Astrocyte of the spinal cord (primary cell): ENCODE measurements at places on chromosomes 1 and 21.
A peak's percentile ranks its signal among the peaks of the same experiment; 100 is the strongest.

GRCh38 chr1:9594471-9595155, 5.9 kb downstream of the TMEM201 start:
- DNase-seq = no peak

- no peak for DNase-seq
Measured at GRCh38 chr1:214418391-214418790, 133.0 kb downstream of the PTPN14 start.

DNA sequence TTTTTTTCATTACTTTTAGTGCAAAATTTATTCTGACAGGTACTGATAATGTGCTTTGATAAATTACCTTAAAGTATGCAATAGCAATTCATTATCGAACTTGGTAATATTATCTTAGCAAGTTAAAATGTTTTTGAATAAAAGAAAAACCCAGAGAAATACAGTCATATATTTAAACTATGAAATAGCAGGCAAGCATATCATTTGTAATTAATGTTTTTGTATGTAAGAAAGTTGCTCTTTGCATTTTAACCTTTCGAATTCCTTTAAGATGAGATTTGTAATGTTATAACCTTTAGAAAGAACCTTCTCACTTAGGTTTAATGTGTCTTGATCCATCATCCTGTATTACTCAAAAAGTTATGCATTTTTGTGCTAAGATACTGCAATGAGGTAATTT, 585.6 kb downstream of the PTBP2 start:
- no peak for DNase-seq

GRCh38 chr1:6490181-6491080, 1.0 kb downstream of the PLEKHG5 start:
- DNase-seq = peak; percentile 81

DNA sequence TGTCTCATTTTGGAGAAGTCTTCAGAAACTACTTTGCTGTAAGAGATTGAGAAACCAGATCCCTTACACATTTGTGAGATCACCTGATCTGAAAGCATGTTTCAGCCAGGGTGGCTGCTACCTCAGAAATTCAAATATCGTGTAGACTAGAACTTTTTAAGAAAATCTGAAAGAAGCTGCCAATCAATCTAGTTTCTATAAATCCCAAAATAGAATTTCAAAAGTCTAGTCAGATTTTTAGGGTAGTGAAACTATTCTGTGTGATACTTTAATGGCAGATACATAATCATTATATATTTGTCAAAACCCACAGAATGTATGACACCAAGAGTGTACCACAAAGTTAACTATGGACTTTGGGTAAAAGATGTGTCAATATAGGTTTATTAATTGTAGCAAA, 79.9 kb upstream of the PLPPR5 start:
- no peak for DNase-seq

GRCh38 chr21:39660191-39660980, 47.6 kb downstream of the B3GALT5 start:
- DNase-seq = peak; percentile 84

DNA sequence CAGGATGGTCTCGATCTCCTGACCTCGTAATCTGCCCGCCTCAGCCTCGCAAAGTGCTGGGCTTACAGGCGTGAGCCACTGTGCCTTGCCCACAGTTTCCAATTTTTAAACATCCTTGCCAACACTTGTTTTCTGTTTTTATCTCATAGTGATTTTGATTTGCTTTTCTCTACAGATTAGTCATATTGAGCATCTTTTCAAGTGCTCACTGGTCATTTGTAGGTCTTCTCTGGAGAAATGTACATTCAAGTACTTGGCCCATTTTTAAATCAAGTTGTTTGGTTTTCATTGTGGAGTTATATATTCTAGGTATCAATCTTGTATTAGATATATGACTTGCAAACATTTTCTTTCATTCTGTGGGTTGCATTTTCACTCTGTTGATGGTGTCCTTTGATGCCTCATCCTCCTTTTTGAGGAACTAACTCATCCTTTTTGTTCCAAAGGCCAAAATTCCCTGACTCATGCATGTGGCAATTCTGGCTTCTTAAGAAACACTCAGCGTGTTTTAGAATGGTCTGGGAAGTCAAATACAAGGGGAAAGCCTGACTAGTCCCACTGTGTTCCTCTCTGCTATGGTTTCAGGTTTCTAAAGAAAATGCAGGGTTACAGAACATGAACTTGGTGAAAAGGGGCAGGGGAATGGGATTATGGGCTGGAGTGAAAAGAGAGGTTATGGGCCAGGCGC, 37.3 kb downstream of the PTAFR start:
- DNase-seq = peak; percentile 47

- DNase-seq = no peak
Measured at GRCh38 chr1:1066403-1067283, 7.5 kb downstream of the RNF223 start.

GRCh38 chr1:2522230-2522629, 4.2 kb downstream of the PANK4 start:
- DNase-seq = no peak

GRCh38 chr1:204075139-204075521, 2.2 kb downstream of the SOX13 start:
- no peak for DNase-seq

DNA sequence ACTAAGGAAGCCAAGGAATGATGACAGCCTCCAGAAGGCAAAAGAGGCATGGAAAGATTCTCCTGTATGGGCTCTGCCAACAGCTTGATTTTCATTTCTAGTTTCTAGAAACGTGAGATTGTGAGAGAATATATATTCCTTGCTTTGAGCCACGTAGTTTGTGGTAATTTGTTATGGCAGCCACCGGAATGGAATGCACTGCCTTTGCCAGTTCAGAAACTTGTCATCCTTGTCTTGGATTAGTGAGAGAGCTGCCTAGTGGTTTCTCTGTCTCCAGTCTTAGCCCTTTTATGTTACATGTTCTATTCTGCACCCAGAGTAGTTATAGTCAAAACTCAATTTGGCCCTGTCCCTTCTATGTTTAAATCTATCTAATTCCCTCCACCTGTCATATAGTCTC, 216.0 kb upstream of the PTGFR start:
- DNase-seq = peak; percentile 84

DNA sequence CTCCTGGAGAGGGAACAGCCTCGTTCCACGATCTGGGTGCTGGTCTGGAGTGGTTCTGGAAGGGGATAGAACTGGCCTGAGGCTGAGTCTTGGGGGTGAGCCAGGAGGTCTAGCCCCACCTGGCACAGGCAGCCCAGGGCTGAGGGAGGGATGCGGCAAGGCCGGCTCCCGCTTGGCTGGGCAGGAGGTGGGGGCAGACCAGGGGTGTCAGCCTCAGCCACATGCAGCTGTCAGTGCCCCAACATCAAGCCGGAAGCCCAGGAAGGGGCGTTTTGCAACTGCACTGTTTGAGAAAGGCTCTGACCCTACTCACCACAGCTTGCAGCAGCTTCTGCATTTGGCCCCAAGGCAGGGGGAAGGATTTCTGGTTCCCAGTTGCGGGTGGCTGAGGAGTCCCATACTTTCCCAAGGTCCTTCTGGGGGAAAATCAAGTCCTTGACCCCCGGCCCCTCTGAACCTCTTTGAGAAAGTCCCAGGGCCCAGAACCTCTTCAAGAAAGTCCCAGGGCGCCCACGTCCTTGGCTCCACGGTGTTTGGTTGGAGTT, 2.0 kb downstream of the EFHD2 start:
- DNase-seq = no peak

DNA sequence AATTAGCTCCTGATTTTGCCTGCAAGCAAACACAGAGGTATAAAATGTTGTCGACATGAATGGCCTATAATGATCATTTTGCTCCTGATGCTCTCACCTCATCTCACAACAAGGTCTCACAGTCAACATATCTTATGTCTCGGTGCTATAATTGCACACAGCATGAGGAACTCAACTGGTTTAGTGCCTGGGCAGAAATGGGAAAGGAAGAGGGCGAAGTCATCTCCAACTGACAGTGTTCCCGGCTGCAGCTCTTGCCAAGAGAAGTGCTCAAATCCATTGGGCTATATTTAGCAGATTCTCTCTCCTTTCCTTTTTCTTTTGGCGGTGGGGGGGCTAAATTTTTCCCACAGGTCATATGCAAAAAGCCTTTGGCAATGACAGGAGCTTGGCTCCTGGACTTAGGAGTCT, 53.0 kb downstream of the SLC45A1 start:
- DNase-seq = no peak

DNA sequence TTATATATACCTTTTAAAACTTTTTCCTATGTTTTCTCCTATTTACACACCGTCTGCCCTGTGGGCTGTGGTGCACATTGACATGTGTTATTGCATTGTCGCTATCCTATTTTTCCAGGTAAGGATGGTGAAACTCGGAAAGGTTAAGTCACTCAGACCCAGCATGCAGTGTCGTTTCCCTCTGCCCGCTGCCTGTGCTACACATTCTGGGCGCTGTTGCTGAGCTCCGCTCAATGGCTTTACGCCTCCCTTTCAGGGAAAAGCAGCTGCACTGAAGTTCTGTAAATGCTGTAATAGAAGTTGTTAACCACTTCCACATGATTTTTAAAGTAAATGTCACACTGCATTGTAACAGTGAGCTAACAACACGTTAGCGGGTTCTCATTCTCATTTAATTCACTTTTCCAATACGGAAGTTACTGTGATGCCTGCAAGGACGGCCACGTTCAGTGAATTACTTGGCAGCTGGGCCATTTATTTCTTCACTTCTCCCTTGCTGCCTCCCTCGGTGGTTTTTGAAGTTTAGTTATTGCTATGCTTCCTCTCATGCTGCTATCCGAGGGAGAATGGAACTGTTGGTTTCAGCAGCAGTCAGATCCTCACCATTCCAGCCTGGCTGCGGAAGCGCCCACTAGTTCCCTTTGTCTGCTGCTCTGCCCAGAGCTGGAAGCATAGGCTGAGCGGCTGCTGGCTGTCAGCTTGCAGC, 288.7 kb downstream of the SPATA17 start:
- peak; percentile 25 for DNase-seq

- DNase-seq = no peak
Measured at GRCh38 chr1:207312604-207312920, 8.9 kb upstream of the CD55 start.

DNA sequence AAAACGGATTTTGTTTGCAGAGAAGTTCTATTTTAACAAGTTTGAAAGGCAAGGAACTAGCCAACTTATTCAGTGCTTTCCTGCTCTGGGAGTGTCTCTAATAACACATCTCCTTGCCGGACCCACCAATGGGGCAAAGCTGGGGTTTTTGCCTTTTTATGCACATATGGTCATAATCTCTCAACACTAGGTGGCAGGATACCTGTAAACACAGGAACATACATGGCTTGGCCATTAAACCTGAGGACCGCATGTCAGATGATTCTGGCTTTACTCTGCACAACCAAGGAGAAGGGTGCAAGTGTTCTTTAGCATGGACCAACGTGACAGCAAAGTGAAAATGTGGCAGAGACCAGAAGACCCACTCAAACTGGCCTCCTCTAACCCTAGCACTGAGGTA, 4.9 kb downstream of the TMEM9 start:
- peak; percentile 29 for DNase-seq

DNA sequence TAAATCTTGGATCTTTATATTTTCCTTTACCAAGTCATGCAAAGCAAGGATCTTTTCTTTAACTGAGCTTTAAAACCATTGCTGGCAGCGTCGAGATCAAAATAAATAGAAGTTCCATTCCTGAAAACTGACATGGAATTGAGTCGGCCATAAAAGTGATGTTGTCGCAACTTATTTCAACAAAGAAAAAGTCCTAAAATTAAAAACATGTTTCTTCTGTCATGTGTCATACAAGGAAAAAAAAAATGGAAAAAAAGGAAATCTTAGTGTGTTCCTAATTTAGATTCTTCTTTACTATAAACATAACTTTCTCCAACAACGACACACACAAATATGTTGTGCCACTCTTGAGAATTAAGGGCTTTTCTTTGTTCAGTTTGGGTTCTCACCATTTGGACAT, 34.9 kb downstream of the GREM2 start:
- no peak for DNase-seq

DNA sequence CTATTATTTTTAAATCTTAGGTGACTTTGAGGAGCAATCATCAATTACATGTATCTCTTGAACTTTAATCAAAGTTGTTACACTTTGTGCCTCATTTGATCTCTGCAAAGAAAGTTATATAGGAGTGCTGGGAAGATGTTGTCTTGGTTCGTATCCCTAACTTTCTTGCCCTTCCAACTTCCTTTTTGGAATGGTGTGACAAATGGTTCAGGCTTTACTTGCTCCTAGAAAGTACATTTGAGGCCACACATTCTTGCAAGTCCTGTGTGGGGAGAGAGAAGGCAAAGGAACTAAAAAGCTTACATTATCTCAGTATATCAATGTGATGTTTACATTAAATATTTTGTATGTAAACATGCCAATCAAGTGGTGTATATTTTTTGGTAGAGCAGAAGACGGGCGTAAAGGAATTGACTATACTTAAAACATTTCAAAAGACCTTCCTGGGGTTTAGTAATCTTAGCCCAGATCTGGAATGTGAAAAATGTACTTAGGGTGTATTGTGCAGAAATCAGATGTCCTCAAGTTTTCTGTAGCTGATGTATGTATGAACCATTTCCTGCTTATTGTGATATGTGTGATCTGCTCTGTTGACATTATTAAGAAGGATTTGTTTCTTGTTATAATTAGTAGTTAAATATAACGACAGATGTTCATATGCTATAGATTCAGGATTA, 59.2 kb downstream of the USP25 start:
- DNase-seq = peak; percentile 32

- DNase-seq = no peak
Measured at GRCh38 chr1:37325010-37325409, 149.4 kb upstream of the ZC3H12A start.

GRCh38 chr1:162561616-162562469, at the start of gene UAP1:
TSS of gene UAP1 (plus strand) at chr1:162561722. CDS start at chr1:162566069, 4,347 bp downstream.
- peak; percentile 42 for DNase-seq

- DNase-seq = no peak
Measured at GRCh38 chr1:194151056-194151455, 964.6 kb upstream of the B3GALT2 start.

- DNase-seq = no peak
Measured at GRCh38 chr1:39385067-39385988, 106.1 kb upstream of the BMP8A start.

DNA sequence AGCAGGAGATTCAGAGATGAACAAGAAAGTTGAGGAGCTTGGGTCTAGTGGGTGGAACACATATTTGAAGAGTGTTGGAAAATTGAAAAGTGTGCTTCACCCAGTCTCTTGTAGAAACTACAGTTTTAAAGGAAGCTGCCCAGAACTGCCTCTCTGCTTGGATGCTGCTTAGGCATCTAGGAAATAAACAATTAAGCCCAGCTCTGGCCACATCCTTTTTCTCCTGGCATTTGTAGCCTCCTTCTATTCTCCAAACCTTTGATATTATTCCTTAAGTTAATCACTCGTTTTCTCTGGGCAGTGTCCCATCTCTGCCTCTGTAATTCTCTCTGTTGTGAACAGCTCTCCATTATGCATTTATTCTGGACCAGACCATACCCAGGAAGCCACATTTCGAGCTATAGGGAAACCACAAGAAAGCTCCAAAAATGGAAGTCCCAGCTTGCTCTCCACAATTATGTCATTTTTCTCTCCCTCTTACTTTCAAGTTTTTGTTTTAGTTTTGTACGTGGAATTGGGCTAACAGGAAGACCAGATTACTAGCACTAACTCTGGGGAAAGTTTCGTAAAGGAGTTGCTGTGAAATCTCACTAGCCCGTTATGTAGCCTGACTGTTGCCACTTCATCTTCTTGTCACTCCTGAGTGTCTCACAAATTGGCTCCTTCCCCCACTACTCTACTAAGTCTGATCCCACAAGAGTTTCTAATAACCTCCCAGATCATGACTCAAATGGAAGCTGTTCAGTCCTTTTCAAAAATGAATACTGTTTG, 102.2 kb downstream of the NTMT2 start:
- peak; percentile 22 for DNase-seq
